ENCODE measurements at places on chromosomes 4 and X.

- no peak for DNase-seq
Observed at GRCh38 chrX:151177141-151178027, 1.0 kb downstream of the GPR50 start.

- no peak for DNase-seq
Observed at GRCh38 chrX:70444946-70445656, 466 bp downstream of the DLG3 start.

DNA sequence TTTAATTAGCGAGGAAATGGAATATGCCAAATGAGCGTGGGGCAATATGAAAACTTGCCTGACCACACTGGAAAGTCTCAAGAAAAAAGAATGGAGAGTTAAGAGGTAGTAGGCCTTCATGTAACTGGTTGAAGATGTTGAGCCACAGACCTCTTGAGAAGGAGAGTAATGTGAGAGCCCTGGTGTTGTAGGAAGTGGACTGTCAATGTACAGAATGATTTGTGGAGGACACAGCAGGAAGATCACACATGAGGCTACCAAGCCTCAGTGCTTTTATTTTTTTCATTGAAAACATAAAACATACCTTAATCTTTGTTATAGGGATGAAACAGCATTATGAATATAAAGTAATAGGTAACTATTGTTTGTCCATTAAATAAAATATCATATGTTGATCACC lies 331.6 kb downstream of the UNC5C start:
- DNase-seq: no peak

- no peak for DNase-seq
Observed at GRCh38 chr4:155042014-155042413, 166.4 kb upstream of the NPY2R start.

- DNase-seq: no peak
Observed at GRCh38 chr4:123163501-123163900, 233.1 kb upstream of the SPRY1 start.

GRCh38 chr4:90648791-90649190 lies 521.6 kb downstream of the CCSER1 start:
- DNase-seq: no peak

DNA sequence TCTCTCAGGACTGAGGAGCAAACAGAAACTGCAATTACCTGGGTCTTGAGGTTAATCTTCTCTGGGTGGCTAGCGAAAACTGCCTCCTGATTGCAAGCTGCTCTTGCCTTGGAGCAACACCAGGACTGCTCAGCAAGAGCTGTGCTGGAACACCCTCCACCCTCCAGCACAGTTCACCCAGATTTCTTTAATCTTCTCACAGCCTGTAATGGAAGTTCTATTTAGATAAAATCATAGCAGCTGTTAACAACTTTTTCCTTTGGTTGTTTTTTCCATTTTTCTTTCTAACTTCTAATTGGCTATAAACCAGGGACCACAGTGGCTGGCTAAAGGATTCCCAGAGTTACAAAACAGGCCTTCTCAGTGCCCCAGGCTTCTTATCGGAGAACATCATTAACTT lies 36.3 kb downstream of the OPHN1 start:
- DNase-seq: no peak

Measured in HuH-7.5 (cell line).